H4 (cell line): ENCODE measurements at places on chromosomes 6 and 20. TPM values are rescaled to one million over a fixed set of nuclear protein-coding genes. Genes with fewer than 3 reads are reported as not detected.

GRCh38 chr6:67748521-67748920 is 886.6 kb upstream of the ADGRB3 start:
- no peak for DNase-seq

DNA sequence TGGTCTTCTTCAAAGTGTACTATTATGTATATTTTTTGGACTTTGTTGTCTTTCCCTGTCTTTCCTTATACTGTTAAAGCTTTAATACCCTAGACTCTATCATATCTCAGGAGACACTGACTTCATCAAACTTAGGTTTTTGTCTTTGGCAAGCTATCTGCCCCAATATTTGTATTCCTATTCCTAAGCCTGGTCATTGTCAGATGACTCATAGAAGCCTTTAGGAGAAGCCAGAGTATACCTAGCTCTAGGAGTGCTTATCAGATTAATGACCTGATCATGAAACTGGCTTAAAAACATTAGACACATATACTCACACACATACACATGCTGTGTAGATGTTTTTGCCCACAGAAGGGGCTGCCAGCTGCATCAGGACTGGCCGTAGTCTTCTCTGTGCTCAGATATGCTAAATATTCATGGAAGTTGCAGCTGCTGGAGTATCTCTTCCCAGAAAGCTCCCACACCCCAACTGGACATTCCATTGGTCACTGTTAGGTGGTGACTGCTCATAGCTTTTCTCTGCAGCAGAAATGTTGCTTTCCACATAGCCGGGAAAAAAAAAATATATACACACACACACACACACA is 102.0 kb downstream of the ANKS1A start:
- no peak for DNase-seq

- no peak for DNase-seq
These were observed 519.5 kb downstream of the PREX1 start for GRCh38 chr20:48308232-48308781.

- DNase-seq, result no peak
These were observed 21.7 kb upstream of the EPB41L1 start for GRCh38 chr20:36132802-36133211.

GRCh38 chr6:131909408-131910218 is 41.6 kb downstream of the CCN2 start:
- DNase-seq, result peak; percentile 37

DNA sequence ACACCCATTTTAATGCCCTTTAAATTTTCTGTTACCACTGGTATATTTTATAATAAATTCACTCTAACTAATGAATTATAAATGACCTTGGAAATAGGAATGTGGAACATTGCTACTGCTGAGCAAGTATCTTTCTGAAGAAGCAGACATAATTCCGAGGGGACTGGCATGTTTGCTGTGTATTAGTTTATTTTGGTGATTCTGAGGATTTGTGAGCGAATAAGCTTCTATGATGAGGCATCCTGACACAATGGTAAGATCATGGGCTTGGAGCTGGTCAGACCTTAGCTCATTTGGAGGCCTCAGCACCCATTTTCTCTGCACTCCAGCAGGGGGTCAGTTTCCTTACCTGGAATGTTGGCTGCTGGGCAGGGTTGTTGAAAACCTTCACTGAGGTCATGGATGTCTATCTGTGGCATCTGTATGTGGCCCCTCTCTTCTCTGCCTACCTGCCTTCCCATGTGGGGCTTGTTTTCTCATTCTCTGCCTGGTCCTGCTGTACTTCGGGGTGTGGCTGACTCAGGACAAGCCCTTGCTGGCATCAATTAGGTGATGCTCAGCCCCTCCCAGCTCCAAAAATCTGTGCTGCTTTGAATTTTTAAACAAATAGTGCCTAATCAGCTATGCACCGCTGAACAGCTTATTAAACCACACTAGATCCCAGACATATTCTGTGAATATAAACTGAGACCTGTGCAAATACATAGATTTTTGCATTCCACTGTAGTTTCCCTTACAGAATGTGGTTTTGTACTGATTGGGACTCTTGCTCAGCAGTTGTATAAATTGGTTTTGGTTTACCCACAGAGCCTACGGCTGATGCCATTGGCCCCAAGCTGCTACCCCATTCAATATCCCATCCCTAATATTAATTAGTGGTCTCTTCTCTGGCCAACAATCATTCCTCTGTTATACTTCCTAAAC is 10.7 kb downstream of the ARID1B start:
- DNase-seq, result no peak

DNA sequence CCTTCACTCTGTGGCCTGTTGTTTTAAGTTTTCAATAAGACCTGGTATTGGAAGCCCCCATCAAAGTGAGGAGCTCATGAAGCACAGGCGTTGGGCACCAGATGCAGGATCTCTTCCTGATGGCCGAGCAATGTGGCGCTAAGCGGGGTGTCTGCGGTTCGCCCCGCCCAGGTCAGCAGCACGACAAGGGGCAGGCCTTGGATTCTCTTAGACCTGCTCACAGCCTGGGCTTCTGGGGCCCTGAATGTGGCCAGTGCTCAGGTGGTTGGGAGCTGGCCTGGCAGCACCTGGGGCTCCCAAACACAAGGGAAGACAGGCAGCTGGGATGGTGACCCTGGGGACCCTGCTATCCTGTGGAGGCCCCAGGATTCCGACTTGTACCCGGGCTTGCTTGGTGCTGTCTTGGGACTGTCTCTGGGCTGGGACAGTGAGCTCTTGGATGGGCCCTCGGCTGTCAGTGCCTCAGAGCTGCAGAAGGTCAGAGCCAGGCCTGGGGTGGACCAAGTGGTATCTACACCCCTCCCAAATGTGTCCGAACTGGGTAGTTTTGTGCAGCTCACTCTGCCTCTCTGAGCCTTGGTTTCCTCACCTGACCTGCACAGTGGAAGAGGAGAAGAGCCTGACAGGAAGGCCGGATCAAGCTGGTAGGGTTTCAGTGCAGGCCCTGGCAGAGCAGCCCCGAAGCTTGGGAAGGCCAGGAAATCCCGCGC is 69.1 kb downstream of the PHACTR3 start:
- DNase-seq, result no peak

- no peak for DNase-seq
These were observed 10.5 kb upstream of the BPIFB3 start for GRCh38 chr20:33042983-33043730.

- DNase-seq, result peak; percentile 33
These were observed 27.9 kb downstream of the B4GALT5 start for GRCh38 chr20:49685809-49686208.

- no peak for DNase-seq
These were observed 29.3 kb downstream of the DOP1A start for GRCh38 chr6:83096791-83097190.

DNA sequence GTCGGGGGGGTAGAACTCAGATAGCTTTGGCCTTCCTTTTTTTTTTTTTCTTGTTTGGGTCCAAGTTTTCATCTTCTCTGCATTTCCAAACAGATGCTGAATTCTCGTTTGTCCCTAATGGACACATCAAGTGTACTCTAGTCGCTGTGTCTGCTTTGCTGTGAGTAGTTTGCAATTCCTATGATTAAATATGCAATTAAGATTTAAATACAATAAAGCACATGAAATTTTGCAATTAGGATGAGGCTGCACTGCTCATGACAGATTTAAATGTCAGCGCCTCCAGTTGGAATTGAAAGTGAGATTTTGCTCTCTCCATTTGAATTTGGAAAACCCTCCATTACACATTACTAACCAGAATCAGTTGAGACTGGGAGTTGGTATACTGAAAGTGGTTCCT is 70.4 kb downstream of the PFDN4 start:
- no peak for DNase-seq

- DNase-seq, result no peak
These were observed 26.4 kb downstream of the KIF6 start for GRCh38 chr6:39698789-39699188.

- no peak for DNase-seq
These were observed 314.9 kb downstream of the ALDH8A1 start for GRCh38 chr6:134634966-134635365.

- no peak for DNase-seq
These were observed 22.6 kb downstream of the NEDD9 start for GRCh38 chr6:11209906-11210305.

- no peak for DNase-seq
These were observed 171.1 kb downstream of the FOXA2 start for GRCh38 chr20:22412977-22413868.

DNA sequence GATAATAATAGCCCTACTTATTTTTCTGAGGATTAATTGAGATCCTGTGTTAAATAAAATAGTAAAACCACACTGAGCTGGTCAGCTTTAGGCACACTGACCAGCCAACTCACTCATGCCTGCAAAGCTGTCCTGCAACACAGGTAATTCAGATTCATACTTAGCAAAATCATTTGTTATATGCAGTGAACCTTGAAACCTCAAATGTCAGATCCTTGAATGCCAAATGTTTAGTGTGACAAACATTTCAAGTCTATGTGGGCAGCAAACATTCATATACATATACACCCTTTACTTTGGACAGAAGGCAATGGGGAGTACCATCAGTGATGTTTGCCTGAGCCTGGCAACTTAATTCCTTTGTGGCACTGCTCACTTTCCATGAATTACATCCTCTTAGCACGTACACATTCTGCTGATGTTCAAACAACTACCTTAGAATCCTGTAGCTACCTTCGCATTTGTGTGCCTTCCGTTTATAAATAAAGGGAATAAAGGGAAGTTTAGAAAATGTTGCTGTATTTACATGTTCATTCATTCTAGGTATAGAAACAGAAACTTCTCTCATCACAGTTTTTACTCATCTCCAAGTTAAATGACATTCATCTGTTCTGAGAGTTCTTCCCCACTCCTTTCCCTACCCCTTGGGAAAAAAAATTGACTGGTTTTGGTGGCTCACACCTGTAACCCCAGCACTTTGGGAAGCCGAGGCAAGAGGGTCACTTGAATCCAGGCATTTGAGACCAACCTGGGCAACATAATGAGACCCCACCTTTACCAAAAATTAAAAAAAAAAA is 140.8 kb downstream of the ZFAND3 start:
- no peak for DNase-seq

DNA sequence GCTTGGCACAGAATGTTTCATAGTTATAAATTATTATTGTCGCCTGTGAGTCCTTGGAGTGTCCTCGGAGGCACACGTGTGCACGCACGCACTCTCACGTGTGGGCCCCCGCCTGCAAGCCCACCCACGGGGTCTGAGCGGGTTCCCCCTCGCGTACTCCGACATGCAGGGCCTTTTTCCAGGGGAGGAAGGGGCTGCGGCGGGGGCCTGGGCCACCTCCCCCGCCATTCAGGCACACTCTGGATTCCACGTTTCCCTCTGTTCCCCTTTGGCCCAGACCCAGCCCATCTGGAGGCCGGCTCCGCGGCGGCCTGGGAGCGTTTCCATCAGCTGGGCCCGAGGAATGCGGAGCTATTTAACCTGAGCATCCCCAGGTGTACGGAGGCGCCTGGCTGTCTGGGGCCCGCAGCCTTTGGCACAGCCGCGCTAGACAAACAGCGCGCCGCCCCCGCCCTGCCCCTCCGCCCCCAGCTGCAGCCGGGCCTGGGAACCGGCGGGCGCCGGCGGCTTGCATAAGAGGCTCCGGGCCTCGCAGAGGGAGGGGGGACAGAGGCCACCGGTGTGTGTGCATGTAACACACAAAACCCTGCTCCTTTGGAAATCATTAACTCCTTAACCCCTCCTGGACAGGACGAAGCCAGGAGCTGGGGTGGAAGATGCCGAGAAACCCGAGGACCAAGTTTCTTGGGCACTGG is 3.3 kb downstream of the ID1 start:
- peak; percentile 84 for DNase-seq

- DNase-seq, result peak; percentile 18
These were observed 27.8 kb downstream of the LRRN4 start for GRCh38 chr20:6026051-6026450.

GRCh38 chr6:10315658-10316372 is 99.1 kb downstream of the TFAP2A start:
- DNase-seq, result no peak

GRCh38 chr20:48294196-48294595 is 508.9 kb upstream of the SULF2 start:
- DNase-seq, result peak; percentile 50

DNA sequence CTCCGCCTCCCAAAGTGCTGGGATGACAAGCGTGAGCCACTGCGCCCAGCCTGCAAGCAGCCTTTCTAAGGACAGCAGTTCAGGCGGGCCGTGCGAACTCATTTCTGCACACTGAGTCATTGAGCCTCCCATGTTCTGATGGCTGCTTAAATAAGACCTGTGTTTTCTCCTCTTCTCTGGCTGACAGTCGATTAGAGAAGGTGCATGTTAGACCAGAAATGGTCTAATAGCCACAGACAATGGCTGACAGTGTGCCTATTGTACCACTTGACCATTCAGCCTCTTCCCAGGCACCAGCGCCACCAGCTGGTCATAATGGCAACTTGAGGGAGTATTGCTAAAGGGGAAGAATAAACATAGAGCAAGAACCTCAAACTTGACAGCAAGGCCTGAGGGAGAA is 6.2 kb downstream of the CST11 start:
- DNase-seq, result peak; percentile 49

DNA sequence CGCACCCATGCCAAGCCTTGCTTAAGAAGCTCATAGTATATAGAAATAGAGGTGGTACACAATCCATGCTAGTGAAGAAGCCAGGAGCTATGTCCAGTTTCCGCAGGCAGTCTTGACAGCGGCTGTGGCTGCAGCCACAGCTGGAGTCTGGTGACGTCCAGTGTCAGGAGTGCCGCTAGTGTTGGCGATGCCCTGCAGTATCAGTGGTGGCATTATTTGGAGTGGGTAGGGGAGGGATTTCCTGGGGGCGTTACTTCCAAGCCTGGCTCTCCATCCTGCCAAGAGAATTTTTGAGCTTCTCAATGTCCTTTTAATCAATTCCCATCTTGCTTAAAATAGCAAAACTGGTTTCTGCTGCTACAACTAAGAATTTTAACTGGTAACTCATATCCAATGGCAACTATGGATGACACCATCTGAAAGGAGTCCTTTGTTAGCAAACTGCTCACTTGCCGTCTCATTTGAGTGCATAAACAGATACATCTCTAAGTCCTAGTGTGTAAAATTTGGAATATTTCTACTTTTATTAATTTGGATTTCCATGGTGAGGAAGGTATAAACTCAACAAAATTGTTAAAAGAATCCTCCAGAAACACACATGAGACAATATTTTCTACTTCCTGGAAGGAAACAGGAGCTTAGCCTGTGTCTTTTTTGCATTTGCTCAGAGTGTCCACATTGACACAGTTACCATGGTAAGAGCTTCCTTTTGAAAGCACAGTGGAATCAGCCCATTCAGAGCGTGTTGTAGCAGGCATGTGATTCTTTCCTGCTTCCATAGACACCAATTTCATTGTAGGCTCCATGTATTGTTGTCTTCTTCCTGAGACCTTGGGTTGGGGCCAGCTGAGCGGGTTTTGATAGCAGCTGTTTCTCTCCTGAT is 44.6 kb upstream of the PXDC1 start:
- no peak for DNase-seq

PHACTR1 gene
- 1.8 and 3.3 TPM in 2 replicates for total RNA-seq

COL9A1 gene
- not detected in 2 replicates for total RNA-seq

SEMG2 gene
- not detected in 2 replicates for total RNA-seq

MOG gene
- not detected in 2 replicates for total RNA-seq

SLC13A3 gene
- 0.12 TPM in 1 of 2 replicates, not detected in the other for total RNA-seq

DEFB124 gene
- not detected in 2 replicates for total RNA-seq

TUBB2B gene
- 5.1 and 6.6 TPM in 2 replicates for total RNA-seq

NAA20 gene
- 63.2 and 83.4 TPM in 2 replicates for total RNA-seq

PGC gene
- total RNA-seq, result not detected in 2 replicates

CAPN11 gene
- total RNA-seq, result not detected in 2 replicates

RBCK1 gene
- 91.7 and 95.5 TPM in 2 replicates for total RNA-seq
